Anterior cingulate cortex (tissue), 58 donors: ENCODE measurements at places on chromosomes 7 and 10.
A peak's percentile ranks its signal among the peaks of the same experiment; 100 is the strongest.

DNA sequence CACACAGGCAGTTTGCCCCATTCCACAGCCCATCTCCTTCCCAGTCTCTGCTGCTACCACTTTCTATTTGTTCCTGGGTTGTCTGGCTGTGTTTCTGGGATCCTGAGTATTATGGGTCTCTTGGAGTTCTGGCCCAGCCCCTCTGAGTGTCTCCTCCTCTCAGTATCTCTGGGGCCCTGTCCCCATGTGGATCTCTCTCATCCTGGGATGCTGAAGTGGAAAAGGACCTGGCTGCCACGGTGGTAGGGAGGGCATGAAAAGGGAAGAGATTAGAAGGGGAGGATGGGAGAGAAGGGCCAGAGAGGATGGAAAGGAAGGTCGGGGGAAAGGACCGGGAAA, 54.5 kb upstream of the LBX1 start:
- no peak for DNase-seq

DNA sequence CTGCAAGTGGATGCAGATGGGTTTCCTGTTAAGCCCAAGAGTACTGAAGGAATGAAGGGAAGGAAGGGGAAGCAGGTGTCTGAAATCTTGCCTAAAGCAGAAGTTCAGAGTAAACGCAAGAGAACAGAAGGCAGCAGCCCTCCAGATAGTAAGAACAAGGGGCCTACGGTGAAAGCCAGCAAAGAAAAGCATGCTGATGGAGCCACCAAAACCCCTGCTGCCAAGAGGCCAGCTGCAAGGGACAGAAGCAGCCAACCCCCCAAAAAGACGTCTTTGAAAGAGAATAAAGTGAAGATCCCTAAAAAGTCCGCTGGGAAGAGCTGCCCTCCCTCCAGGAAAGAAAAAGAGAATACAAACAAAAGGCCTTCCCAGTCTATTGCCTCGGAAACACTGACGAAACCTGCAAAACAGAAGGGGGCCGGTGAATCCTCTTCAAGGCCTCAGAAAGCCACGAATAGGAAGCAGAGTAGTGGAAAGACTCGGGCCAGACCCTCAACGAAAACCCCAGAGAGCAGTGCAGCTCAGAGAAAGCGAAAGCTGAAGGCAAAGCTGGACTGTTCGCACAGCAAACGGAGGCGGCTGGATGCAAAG, 152.5 kb downstream of the LCOR start:
- no peak for DNase-seq

- DNase-seq = peak; percentile 86
Measured at GRCh38 chr7:8389593-8390261, 43.7 kb upstream of the NXPH1 start.

DNA sequence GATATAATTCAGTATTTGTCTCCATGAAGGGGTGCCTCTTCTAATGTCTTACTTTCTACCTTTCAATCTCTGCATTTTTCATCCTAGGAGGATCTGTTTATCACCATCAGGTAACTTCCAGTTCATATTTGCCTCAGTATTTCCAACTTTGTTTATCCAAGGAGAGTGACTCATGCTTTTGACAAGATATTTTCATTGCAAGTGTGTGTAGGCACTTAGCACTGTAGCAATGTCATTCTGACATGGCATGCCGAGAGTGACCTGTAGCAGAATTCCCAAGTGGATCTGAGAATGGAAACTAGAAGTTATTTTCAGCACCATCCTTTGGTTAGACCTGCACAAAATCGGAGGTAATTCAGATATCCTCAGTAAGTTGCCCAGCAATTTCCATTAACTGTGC, 129.9 kb downstream of the INHBA start:
- no peak for DNase-seq

DNA sequence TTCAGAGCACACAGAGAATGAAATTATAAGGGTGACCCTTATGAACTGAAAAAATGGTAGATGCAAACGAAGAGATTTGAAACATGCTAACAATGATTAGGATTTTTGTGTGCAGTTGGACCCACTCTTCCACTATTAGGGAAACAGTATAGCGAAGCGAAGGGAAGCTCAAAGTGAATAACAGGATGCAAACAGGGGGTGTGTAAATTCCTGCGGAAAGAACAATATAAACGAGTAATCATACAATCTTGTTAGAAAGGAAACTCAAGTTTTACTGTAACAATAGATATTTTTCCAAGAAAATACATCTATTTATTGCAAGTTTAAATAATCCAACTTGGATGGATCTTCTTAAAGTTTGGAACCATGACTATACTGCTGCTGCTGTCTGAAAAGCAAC, 14.7 kb downstream of the AHR start:
- no peak for DNase-seq

GRCh38 chr7:119105381-119105780, 880.9 kb downstream of the ANKRD7 start:
- DNase-seq = no peak

DNA sequence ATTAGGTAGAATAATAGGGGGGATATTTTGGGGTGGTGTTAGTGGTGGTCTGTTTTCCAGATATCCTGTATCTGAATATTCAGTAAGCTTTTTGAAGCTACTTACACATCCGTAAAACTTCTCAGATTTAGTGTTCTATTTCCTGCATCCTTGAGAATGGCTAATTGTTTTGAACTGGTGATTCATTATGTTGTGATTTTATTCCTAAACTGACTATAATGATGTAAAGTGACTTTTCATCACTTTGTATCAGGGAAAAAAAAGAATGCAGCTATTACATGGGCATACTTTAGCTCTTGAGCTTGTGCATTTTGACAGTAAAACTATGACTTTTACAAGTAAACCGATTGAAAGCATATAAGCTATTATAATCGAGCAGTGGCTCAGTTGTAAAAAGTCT, 18.2 kb downstream of the WAC start:
- no peak for DNase-seq

DNA sequence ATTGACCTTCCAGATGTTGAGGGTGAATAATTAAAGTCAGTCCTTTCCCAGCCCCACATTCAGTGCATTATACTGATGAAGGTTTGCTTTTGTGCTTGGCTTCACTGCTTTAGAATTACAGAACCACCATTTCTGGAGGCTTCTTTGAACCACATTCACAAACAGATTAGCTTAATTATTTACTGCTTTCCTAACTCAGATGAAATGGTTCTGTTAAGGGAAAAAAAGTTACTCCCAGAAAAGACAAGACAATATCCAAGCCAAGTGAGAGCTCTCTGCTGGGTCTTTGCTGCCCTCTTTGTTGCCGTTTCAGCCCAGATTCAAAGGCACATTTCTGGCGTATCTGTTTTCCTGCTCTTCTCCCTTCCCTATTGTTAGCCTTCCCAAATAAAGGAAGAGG, 188.9 kb downstream of the AHR start:
- no peak for DNase-seq

DNA sequence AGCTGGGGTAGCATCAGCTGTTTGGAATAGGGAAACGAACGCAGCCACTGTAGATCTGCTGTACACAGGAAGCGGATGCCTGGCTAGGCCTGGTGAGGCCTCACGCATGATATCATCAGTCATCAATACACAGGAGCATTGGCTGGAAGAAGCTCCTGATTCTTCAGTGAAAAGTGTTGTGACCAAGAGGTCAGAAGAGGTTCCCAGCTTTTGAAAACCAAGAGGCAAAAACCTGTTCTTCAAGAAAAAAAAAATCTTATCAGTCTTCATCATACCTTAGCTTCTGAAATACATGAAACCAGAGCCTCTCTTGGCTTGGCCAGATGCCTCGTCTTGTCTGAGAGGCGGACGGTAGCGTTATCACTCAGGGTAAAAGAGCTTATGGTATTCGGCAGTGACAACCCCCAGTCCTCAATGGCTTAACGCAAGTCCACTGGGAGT, 139.3 kb upstream of the TCF7L2 start:
- DNase-seq = no peak

DNA sequence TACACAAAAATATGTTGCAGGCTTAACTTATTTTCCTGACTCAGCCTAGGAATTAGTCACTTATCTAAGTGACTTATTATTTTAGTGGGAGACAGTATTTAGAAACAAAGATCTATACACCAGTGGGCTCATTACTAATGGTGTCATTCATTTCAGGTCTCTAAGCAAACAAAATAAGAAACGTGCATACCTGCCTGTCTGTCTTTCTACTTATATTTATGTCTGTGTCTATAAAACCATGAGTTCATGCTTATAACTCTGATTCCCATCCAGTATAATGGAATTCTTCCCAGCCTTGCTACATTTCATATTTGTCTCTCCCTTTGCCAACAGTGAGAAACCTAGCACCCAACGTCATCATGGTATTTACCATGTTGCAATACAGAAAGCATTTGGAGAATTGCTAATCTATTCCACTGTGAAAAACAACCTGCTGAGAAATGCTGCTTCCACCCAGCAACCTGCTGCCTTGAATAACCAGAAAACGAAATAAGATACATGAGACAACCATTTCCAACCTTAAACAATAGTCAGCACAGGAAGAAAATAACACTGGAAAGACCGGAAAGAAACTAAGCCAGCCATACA, 501.0 kb downstream of the GLRX3 start:
- no peak for DNase-seq

- DNase-seq = no peak
Measured at GRCh38 chr10:93149761-93150160, 76.1 kb downstream of the CYP26A1 start.

GRCh38 chr10:94232711-94233383, 129.9 kb downstream of the NOC3L start:
- no peak for DNase-seq

- no peak for DNase-seq
Measured at GRCh38 chr7:50679218-50680007, 103.3 kb downstream of the GRB10 start.

DNA sequence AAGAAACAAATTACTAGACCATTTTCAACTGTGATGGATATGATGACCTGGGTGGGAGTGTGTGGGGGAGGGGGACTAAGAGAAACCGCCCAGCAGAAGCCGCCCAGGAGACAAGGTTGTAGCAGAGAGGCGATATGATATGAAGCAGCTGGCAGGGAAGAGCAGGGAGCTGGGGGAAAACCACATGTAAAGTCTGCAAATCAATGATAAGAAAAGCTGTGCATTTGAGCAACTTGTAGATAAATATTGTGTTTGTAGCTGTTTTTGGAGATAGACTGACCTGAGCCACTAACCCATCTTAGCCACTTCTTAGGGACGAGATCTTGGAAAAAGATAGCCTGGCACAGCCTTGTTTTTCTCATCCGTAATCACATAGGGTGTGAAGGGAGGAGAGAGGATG, 252.6 kb downstream of the SEC23IP start:
- no peak for DNase-seq

DNA sequence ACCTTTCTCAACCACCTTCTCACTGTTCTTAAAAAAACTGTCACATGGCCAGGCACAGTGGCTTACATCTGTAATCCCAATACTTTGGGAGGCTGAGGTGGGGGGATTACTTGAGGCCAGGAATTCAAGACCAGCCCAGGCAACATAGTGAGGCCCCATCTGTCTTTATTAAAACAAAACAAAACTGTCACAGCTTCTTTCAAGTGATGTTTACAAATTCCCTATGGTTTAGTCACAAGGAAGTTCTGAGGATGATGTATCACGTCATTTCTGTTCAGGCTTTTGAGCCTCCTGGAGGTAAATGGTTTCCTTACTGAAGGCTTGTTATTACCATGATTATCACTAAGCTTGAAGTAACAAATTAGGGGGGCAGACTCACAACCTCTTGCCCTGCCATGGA, 186.2 kb downstream of the CFTR start:
- no peak for DNase-seq

DNA sequence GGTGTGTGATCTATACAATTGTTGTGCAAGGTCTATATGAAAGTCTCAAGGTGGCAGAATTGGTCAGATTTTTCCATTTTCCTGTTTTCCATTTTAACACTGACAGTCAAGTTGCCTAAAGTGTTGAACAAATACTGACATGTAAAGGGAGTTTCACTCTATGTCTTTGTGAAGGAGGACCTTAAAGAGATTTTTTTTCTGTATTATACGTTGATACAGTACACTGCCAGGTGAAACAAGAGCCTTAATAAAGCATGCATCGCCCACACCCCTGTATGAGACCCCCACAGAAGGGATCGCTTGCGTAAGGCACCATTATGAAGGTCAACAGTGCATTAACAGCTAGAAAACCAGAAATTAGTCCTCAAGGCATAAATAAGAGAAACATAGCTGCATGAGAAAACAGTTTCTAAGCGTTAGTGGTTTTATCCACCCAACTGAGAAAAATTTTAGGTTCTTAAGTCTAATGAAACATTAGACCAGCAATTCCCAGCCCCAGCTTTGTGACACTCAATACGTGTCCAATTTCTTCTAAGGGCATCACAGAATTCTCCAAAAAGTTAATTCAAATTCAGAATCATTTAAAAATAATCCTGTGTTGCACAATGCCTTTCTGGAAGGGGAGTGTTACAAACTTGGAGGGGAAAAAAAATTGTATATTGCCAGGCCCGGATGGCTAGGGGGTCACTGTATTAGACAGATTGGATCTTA, 6.9 kb downstream of the KLF6 start:
- DNase-seq = no peak

DNA sequence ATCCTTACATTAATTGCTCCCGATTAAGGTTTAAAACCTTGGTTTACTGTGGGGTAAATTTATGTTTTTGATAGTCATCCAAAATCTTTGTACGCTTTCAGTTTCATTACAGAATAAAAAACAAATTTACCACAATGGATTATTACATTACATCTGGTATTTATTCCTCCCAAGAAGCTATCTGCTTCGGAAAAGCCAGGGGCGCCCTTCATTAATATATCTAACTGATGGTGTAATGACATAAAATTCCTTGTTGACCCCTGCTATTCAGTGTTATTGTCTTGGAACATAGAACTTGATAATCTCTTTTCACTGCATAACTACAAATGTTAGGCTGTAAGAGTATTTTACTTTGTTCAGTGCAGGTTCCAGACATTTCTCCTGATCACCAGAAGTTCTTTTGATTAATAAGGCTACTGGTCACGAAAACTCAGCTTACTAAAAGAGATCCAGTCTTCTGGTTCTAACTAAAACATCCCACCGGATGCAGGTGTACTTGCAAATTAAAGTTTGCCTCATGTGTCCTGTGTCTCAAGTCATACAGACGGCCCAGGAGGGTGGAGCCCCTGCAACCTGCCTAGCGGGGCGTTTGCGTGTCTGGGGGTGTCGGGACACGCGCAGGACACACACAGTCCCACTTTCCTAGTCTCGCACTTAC, 581 bp upstream of the GLCCI1 start:
- DNase-seq = no peak

GRCh38 chr7:2905500-2905899, 61.4 kb upstream of the GNA12 start:
- no peak for DNase-seq

DNA sequence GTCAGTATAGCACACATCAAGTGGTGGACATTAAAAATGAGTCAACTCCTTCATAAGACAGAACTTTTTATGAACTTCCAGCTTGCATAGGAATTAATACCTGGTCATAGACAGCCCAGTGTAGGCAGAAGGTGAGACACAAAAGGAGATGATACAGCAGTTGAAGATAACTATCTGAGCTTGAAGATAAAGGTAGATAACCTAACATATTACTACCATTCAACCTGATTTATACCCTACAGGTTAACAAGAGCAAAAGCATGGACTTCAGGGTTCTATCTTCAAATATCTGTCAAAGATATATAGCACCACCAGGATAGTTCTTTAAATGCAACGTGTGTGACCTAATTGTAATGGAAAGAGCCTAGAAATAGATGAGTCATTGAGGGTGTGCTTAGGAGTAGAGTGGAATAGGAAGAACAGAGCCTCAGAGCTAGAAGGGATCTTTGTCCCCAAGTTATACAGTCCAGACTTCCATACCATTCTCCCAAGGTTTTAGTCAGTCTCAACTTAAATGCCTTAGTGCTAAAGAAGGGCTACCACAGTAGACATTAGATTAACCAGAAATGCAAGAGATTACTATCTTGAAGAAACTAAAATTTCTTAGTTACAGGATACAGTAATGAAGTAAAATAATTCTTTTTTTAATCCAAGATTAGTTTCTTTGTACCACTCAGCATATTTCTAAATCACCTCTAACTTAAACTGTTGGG, 9.2 kb downstream of the ZNF800 start:
- no peak for DNase-seq
